HFF-Myc (cell line): ENCODE measurements at places on chromosomes 1 and 21.
A peak's percentile ranks its signal among the peaks of the same experiment; 100 is the strongest.

- no peak for DNase-seq
These were observed 123.5 kb upstream of the MAGI3 start for GRCh38 chr1:113266788-113267187.

DNA sequence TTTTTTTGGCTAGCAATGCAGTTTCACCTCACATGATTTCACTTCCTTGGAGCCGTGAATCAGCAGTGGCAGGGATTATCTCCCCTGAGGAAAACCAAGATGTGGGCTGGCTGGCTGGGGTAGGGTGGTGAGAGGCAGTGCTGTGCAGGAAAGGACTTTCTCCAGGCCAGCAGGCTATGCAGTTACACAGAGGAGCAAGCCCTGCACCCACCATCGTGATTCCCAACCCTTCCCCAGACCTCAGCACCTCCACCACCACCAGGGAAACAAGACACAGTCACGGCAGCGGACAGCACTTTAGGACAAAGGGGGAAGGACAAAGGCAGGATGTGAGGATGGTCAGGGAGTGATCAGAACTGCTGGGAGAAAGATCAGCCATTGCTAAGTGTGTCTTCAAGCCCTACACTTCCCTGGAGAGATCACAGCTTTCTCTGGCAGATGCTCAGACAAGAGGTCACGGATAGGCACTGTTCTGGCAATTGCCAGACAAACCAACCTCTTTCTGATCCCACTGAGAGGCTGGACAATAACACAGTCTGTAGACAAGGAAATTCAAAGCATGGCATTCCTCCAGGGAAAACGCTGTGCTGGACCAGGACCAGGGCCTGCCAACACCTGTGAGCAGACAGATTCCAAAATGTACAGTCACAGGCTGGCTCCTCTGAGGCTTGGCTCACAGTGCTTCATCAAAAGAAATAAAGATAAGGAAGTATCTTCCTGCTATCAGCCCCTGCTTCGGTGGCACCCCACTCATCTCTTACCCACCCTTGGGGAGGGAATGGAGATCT, 509.4 kb downstream of the SMYD3 start:
- DNase-seq = peak; percentile 48

DNA sequence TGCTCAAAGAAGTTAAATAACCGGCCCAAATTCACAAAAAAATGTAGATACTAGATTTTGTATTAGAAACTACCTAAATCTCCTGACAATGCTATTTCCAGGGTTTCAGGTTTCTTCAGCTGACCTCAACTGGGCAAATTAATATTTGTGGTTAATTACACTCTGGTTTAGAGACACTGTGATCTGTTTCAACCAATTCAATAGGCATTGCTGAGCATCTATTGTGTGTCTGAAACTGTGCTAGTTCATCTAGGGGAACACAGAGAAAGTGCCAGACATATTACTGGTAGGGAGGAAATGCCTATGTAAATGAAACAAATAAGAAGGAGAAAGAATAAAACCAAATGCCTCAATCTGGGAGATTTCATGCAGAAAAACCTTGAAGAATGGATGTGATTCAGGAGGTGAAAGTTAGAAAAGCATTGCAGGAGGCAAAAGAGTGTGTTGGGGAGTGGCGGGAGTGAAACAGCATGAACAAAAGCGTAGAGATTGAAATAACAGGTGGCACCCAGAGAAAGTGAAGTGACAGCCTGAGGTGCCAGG, 51.3 kb upstream of the IVNS1ABP start:
- DNase-seq = no peak

DNA sequence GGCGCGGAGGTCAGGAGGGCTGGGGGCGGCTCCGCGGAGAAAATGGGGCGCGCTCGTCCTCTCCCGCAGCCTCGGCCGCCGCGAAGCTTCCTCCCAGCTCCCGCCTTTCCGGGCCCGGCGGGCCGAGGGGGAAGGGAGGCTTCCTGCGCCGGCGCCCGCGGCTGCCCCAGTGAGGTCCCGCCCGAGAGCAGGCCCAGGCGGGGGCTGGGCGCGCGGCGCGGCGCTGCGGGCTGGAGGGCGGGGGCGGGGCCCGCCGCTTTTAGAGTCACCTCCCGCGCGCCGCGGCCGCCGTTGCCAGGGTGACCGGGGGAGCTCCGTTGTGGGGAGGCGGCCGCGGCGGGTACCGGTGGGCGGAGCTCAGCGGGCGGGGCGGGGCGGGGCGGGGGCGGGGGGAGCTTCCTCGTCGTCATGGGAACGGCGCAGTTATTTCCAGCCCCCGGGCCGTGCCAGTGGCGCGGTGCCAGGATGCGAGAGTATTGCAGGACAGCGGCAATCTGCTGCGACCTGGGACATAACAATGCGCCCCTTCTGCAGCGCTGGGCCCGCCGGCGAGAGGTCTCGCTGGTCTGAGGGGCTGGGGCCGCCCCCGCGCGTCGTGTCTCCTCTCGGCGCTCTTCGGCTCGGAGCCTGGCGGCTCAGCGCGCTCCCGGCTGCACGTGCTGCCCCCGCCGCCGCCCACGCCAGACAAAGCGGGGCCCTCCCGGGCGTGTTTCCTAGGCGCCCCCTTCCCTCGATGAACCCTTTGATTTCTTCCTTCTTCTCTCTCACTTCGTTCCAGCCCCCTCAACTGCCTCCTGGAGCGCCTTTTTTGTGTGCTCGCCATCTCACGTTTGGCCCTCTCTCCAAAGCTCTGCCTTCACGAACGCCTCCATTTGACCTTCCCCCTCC, 16.9 kb downstream of the IER5 start:
- no peak for DNase-seq

DNA sequence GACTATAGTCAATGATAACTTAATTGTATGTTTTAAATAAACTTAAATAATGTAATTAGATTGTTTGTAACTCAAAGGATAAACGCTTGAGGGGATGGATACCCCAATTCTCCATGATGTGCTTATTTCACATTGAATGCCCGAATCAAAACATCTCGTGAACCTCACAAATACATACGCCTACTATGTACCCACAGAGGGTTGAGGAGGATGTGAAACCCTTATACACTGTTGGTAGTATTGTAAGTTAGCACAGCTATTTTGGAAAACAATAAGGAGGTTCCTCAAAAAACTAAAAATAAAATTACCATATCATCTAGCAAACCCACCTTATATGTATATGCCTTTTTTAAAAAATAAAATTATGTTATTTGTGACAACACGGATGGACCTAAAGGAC, 198.6 kb downstream of the MRPL39 start:
- DNase-seq = no peak

- DNase-seq = no peak
These were observed 859 bp upstream of the ANGPTL1 start for GRCh38 chr1:178871551-178872320.

- DNase-seq = peak; percentile 36
These were observed 256.6 kb downstream of the ST6GALNAC3 start for GRCh38 chr1:76330991-76331603.

- DNase-seq = peak; percentile 77
These were observed at the start of gene NTPCR for GRCh38 chr1:232950197-232951176. TSS of gene NTPCR (plus strand) at chr1:232950611. CDS start at chr1:232950711, 100 bp downstream.

GRCh38 chr1:218384581-218384993, 39.5 kb downstream of the TGFB2 start:
- peak; percentile 80 for DNase-seq

- no peak for DNase-seq
These were observed 116.4 kb downstream of the SYT2 start for GRCh38 chr1:202593845-202594244.

GRCh38 chr1:156616463-156616862, 2.8 kb upstream of the HAPLN2 start:
- DNase-seq = no peak

- DNase-seq = no peak
These were observed 231.6 kb downstream of the MRPL39 start for GRCh38 chr21:25375675-25376074.

DNA sequence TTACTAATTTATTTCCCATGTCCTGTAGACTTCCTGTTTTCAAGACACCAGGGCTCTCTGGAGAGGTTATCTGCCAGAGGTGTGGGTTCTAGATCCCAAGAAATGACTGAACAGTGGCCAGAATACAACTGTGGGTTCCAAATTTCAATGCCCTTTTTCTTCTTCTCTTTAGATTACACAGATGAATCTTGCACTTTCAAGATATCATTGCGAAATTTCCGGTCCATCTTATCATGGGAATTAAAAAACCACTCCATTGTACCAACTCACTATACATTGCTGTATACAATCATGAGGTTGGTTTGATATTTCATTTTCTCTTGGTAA, 15.0 kb downstream of the IFNAR2 start:
- DNase-seq = no peak

GRCh38 chr1:196734460-196734859, 40.2 kb upstream of the CFHR3 start:
- no peak for DNase-seq

- no peak for DNase-seq
These were observed 89.8 kb downstream of the DHRS3 start for GRCh38 chr1:12528021-12528852.

DNA sequence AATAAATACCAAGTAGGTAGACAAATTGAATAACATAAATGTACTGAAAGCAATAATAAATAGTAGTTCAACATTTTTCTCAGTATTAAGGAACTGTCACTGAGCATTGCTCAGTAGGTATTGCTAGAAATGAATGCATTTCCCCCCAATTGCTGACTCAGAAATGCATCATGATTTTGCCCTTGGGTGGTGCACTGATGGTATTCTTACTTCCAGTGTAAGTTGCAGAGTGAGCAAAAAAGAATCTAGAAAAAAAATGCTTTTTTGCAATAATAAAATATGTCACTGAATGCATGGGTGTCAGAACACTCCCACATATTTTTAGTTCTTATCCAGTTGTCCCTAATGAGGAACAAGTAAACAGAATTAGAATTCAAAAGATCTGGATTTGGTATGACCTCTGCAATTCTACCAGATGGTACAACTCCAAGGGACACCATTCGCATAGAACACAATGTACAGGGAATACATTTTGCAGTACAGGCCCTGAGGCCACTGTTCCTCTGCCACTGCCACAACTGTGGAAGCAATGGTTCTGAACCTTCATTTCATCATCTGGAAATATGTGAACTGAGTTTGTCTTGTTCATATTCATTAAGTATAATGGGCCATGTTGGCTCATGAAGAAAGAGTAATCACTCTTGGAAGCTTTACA, 78.0 kb downstream of the ATP6V1G3 start:
- DNase-seq = no peak

- no peak for DNase-seq
These were observed 178.1 kb downstream of the TGFBR3 start for GRCh38 chr1:91707890-91708218.

DNA sequence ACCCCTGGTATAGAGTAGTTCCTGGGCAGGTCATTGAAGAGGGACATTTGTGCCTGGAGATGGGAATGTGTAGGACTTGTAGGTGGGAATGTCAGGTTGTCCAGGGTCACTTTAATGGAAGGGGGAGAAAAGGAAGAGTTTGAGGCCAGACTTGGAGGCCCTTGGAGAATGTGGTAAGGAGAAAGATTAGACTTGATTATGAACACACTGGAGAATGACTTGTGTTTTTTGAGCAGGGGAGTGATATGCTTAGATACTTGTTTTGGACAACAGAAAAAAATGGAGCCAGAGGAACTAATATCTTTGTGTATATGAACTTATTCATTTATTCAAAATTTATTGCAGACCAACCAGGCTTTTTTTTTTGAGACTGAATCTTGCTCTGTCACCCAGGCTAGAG, 17.9 kb downstream of the ELAPOR1 start:
- DNase-seq = no peak

- DNase-seq = no peak
These were observed 30.7 kb upstream of the IGSF3 start for GRCh38 chr1:116698244-116698595.

DNA sequence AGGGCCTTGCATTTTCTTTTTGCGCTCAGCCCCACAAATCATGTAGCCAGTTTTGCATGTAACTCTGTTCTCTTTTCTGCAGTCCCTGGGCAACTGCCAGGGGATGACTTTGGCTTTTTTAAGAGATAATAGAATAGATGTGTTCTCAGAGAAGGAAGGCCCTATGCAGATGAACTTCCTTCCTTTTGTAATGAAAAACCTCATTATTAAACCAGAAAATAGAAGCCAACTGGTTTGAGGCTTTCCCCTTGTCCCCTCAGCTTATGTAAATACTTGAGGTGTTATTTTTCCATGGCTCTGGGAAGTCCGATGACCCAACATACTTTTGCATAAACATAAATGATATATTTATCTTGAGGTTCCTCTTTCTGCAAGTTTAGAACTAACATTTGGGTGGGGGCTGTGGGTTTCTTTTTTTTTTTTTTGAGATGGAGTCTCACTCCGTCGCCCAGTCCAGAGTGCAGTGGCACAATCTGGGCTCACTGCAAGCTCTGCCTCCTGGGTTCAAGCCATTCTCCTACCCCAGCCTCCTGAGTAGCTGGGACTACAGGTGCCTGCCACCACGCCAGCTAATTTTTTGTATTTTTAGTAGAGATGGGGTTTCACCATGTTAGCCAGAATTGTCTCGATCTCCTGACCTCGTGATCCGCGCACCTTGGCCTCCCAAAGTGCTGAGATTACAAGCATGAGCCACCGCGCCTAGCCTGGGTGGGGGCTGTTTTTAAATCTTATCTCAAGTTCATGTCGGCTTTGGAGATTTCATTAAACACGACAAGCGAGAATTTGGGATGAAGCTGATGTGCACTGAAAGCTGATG, 14.4 kb upstream of the FCRL5 start:
- no peak for DNase-seq
